ENCODE measurements at places on chromosomes 7 and 10.

DNA sequence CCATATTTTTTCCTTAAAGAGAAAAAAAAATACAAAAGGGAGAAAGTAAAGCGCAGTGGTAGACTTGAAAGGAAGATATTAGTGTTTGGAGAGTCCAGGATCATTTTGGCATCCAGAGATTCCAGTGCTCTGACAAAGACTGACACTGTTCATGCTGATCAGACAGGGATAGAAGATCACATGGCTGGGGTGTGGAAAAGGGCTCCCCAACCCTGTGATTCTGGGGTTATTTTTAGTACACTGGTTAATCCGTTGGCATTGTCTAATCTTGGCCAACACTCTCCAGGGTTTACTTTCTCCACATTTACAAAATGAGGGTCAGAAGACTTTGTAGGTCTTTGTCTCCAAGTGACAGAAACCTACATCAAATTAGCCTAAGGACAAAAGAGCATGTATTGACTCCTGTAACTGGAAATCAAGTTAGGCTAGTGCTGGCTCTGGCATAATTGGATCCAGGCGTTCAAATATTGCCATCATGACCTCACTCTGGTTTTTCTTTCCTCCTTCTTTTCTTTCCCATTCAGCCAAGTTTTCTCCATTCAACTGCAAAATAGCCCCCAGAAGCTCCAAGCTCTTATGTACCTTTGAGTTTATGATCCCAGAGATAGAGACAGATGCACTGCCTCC, 181.6 kb downstream of the PHTF2 start:
- no peak for DNase-seq

DNA sequence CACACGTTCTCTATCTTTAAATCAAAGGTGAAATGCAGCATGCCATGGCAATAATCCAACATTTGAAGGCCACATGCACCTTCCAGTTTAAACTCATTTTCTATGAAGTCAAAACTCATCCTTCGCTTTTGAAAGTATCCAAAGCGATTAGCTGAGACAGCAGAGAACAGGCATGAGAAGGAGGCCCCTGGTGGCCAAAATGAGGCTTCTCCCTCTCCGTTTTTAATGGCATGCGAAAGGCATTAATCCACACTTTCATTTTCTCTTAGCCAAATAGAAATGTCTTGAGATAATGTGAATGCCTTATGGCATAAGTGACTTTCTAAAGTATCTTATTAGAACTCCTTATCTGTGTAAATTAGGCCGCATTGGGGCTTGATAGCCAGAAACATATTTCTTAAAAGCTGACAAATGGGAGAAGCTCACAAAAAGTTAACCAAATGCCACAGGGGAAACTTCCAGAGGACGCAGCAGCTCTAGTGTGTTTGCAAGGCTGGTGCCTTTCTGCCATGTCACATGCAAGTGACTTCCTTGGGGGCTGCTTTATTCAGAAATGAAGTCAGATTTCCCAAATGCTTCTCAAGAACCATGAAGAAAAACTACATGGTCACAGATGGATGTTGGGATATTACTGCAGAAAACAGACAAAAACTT, 1189.6 kb downstream of the SORCS1 start:
- DNase-seq: no peak

DNA sequence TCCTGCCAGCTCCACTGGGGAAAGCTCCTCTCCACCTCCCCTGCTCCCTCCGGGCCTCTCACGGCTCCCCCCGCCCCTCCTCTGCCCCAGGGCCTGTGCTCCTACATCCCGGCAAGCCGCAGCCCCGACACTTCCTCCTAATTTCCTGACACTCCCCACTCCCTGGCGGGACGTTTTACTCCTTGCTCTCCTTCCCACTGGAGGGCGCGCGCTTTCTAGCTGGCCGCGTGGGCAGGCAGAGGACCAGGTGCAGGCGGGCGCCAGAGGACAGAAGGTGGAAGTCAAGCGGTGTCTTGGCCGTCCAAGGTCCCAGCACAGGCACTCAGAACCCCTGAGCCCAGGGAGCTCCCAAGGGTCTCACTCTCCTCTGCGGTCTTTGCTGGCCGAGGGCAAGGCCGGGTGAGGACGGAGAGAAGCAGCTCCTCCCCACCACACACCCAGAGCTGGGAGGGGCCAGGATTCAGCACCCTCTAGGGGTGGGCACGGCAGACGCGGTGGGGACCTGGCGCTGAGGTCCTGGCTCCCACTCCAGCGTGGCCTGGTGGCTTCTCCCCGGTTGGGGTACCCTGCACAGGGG, 19.1 kb downstream of the ADAM8 start:
- no peak for DNase-seq

DNA sequence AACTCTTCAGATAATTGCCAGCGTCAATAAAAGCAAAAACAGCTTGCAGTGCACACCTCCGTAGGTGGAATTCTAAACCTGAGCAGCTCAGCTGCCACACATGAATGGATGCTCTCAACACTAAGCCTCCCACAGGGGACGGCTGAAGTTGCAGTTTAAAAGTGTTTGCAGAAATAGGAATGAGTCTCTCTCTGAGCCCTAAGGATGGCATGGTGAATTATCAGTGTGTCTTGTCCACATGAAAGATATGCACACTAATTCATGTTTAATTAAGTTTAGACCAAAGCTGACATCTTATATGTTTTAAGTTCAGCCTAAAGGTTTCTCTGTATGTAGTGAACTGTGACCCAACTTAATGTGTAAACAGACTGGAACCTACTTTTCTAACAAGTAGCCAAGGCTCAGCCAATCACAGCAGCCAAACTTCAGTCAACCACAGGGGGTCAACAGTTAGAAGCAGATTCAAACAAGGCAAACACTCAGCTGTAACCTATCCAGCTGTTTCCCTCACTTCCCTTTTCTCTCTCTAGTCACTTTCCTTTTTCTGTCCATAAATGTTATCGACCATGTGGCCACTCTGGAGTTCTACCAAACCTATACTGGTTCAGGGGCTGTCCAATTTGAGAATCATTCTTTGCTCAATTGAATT, 38.1 kb downstream of the CTTNBP2 start:
- DNase-seq: no peak

- DNase-seq: no peak
Observed at GRCh38 chr7:111532625-111533024, 29.7 kb downstream of the IMMP2L start.

GRCh38 chr10:96840841-96841518, 8.9 kb downstream of the LCOR start:
- DNase-seq: no peak

DNA sequence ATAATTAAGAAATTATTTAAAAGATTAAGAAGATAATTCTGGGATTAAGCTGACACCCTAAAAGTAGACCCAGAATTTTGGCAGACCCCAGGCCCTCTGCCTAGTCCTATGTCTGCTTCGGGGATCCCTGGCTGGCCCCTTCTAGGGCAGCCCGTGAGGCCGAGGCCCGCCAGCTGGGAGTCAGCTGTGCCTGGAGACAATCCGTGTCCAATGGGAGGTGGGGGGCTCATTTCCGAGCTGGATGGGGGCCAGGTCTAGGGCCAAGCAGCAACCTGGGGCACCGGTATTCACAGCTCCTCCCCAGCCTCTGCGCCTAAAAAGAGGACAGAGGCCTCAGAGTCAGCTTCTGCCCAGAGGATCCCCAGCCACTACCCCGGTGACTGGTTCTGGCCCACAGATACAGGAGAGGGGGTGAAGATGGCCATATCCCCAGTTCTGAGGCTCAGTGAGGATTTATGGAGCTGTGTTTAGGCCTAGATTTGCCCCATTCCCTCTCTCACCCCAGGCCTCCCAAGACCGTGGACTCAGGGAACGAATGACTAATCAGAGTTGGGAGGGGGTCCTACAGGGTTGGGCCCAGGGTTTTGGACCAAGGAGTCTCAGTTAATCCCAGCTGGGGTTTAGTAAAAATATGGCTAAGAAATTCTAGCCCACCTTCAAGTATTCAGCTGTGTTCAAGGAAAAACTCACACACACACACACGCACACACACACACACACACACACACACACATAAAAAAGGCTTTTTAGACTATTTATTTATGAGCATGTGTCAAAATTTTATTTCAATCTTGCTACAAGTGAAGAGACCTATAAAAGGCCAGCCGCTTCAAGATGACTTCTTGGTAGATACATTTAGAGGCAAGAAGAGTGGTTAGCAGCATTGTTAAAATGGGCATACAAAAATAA, 37.4 kb upstream of the LBX1 start:
- DNase-seq: no peak

DNA sequence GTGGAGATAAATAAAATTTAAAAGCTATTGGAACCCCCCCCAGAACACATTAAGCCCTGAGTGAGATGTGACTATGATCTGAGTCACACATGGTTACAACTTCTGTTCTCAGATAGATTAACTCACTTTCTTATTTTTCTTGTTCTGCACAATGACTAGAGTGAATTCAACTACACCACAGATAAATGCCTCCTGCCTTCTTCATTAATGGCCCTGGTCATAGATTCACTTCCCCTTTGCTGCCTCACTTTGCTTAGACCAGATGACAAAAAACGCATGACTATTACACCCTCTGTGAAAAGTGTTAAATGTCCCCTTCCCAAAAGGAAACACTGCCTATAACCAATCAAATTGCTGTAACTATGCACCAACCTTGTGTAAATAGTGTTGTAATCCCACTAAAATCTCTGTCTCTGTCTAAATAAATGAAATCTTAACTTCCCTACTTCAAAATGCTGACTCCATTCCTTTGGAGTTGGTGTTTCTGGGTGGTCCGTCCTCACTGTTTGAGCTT, 49.4 kb downstream of the AKR1D1 start:
- DNase-seq: no peak

DNA sequence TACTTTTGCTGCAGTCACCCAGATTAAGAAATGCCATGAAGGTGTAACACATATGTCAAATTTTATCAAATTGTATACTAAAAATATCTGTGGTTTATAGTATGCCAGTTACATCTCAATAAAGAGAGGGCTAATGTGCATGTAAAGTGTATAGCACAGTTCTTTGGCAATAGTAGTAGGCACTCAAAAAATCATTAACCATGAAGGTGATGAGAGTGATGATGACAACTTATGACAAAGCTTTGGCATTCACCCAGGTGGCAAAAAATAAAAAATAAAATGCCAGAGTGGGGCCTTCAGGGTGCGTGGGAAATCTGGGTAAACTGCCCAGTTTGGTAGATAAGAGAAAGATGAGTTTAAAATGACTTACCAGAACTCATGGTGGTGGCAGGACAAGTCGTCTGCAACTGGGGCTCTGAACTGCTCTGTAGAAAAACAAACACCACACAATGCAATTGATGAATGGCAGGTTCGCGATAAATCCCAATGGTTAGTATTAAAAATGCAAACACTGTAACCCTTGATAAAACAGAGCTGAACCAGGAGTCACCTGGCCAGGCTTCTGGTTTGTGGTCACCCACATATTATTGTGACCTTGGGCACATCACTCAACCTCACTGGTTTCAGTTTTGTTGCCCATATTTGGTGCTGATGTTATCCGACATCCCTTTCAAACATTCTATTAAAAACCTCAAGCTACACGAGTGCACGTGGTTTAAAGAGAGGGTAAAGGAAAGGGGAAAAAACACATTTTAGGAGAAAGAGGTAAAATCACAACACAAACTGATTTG, 120.2 kb downstream of the SORBS1 start:
- no peak for DNase-seq

DNA sequence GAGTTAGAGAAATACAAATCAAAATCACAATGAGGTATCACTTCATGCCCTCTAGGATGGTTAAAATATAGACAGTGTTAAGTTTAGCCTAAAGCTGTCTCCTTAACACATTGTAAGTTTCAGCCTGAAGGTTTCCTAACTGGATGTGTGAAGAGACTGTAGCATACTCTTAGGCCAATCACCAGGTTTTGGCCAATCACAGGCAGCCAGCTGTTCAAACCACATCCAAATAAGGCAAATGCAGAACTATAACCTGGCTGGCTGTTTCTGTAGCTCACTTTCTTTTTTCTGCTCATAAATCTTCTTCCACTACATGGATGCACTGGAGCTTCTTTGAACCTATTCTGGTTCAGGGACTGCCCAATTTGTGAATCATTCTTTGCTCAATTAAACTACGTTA, 19.7 kb downstream of the ESYT2 start:
- DNase-seq: no peak

DNA sequence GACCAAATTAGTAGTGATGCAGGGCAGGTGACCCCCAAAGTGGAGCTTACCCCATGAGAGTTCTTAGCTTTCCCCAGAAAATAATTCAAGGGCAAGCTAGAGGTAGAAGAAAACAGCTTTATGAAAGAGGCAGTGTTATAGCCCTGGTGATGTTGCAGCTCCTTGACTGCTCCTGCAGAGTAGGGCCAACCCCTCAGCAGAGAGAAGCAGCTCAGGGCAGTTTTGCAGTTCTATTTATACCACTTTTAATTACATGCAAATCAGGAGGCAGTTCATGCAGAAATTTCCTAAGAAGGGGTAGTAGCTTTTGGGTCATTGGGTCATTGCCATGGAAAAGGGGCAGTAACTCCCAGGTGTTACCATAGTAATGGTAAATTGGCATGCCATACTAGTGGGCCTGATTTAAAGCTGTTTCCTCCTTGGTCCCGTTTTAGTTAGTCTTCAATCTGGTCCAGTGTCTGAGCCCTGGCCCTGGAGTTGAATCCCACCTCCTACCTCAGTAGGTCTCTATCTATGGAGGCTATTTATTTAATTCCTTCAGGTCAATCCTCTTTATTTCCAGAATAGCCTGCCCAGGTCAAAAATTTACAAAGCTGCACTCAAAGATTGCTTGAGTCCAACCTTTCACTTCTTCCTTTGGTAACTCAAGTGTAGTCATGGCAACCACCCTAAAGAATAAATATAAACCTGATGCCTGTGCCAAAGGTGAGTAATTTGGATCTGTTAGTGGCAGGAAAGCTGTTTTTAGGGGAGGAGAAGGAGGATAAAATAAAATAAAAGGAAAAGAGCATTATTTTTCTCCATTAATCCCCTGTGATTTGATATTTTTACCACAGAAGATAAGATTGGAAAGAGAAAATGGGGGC, 29.5 kb downstream of the PLXDC2 start:
- no peak for DNase-seq

- no peak for DNase-seq
Observed at GRCh38 chr7:122643250-122643649, 55.7 kb downstream of the RNF133 start.

DNA sequence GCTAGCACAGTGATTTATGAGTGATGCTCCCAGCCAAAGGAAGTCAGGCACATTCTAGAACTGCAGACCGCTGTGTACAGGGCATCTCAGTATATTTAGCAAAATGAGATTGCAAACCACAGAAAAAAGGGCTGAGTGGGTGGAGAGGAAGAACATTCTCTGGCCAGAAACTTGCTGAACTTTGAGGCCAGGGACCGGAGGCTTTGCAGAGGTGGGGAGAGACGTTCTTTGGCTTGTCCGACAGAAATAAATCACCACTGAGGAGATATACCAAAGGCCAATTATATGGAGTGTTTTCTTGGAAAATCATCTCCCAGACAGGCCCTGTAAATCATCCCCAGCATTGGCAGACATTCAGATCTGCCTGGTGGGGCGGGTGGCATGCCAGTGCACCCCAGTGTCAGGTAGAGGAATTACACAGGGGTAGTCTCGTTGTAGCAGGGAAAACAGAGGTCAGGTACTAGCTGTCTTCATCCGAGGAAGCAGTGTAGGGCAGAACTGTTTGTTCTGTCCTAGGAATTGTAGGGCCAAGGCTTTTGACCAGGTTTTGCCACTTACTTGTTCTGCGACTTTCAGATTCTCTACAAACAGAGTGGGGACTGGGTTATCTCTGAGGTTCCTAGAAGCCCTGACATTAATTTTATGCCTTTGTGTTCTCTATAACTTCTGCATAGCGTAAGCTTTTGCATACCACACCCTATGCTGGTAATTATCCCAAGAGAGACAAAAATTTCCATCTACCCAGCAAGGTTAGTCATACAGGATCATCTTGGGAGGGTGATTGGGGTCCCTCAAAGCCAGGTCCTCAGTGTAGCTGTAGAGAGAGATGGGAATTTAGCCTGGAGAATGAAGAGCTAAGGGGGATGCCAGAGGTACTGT, 655.6 kb downstream of the LRMDA start:
- no peak for DNase-seq

- DNase-seq: no peak
Observed at GRCh38 chr7:69169386-69169785, 428.9 kb upstream of the AUTS2 start.
